ENCODE measurements at places on chromosomes 3 and 15. TPM values are rescaled to one million over a fixed set of nuclear protein-coding genes. Genes with fewer than 3 reads are reported as not detected.

GRCh38 chr3:12957824-12958792 lies 115.1 kb downstream of the IQSEC1 start:
- no peak for DNase-seq

- no peak for DNase-seq
Observed at GRCh38 chr15:70487387-70487740, 276.0 kb downstream of the UACA start.

DNA sequence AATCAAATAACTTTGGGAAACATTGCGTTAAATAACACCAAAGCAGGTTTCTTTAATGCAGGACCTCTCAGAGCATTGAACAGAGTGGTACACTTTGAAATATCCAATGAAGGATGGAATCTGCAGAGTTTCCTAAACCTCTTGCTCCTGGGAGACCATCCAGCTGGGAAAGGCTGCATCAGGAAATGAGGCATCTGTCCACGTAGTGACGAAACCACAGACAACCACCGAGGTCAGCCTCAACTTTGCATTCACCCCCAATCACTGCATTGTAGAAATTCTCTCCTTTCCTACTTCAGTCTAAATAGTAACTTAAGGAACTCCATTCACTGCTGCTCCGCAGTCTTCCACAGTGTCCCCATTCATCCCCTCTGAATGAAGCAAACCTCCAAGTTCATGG lies 41.5 kb upstream of the CDV3 start:
- DNase-seq, result no peak

DNA sequence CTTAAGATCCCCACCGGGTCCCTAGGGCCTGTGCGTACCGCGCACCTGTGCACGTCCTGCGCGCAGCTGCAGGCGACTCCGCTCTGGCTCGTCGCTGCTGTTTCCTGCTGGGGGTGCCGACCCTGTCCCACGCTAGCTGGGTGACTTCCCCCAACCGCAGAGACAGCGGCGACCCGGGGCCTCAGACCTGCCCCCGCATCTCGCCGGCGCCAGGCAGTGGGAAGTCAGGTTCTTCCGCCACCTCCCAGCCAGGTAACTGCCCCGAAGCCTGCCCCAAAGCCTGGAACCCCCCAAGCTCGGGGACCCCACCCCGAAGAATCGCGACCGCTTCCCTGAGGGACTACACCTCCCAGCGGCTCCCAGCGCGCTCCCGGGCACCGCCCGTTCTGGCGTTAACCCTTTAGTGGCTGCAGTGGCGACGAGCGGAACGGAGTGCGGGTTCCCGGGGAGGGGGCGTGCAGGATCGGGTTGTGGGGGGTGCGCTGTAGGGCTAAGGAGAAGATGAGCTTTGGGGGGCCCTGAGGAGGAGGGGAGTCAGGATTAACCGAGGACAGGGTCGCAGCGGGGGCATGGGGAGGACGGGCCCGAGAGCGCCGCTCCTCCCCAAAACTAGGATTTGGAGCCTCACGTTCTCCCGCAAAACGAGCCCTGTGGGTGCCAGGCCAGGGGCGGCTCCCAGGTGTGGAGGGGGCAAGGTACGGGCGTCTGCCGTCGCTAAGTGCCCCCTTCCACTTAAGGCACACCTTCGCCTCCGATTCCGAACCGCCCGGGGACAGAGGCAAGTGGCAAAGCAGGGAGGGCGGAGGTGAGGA lies 589 bp downstream of the NEIL1 start:
- peak; percentile 49 for DNase-seq

Gene CADPS
- not detected for total RNA-seq

DNA sequence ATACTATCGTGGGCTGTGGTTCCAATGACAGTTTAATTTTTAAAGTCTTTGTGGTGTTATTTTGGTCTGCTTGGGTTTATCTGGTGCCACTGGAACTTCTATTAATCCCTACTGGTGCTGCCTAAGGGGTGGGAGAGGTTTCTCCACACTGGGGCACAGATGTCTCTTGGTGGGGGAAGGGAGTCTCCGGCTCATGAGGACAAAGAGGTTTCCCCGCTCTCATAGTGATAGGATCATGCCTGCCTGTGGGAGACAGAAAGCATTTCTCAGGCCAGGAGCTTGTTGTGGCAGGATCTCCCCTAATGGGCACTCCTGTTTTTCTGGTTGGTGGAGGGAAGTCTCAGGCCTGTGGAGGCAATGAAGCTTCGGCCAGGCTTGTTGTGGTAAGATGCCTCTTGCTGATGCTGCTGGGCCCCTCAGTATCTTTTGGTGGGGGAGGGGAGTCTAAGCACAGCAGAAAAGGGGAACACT lies 84.3 kb upstream of the THRB start:
- DNase-seq, result no peak

DNA sequence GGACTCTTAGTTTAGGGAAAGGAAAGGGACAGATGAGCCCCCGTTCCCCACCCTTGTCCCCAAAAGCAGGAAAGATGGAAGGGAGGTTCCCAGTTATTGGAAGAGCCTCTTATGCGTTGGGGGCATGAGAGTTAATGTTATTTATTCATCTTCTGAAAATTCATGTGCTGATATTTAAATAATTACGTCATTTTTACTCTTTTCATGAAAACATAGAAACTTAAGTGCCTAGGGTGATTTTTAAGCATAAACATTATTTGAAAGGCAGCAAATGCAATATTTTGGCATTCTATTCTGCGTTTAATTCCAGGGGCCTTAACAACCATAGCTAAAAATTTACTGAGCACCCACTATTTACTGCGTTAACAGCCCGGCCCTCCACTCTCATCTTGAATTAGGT lies 48.7 kb downstream of the GABRG3 start:
- DNase-seq, result no peak

Gene CSPG4
- total RNA-seq, result not detected

- DNase-seq, result no peak
Observed at GRCh38 chr3:189573004-189573403, 58.2 kb upstream of the TP63 start.

DNA sequence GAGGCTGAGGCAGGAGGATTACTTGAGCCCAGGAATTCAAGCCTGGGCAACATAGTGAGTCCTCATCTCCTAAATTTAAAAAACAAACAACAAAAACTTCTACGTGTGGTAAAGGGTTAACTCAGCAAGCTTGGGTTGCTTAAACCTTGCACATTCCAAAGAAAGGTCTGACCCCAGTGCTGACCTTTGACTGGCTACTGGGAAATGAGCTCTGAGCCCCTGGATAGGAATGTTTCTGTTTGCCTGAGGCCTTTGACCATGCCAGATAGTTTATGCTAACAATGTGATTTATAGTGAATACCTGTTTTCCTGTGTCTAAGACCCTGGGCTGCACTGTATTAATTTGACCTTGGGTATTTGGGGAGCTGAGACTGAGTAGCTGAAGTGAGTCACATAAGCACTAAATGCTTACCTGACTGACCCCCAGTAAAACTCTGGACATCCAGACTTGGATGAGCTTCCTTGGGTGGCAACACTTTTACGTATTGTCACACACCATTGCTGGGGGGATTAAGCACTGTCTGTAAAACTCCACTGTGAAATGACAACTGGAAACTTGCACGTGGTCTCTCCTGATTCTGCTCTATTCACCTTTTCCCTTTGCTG lies 20.7 kb downstream of the TCAIM start:
- no peak for DNase-seq

- DNase-seq, result no peak
Observed at GRCh38 chr3:157906627-157907026, 199.6 kb downstream of the SHOX2 start.

GRCh38 chr3:11140030-11140712 lies 14.1 kb upstream of the HRH1 start:
- DNase-seq, result no peak

Gene EXD1
- total RNA-seq, result not detected

- no peak for DNase-seq
Observed at GRCh38 chr15:88624971-88625490, 3.9 kb downstream of the AEN start.

GRCh38 chr15:85693277-85693676 lies 101.4 kb downstream of the KLHL25 start:
- no peak for DNase-seq

DNA sequence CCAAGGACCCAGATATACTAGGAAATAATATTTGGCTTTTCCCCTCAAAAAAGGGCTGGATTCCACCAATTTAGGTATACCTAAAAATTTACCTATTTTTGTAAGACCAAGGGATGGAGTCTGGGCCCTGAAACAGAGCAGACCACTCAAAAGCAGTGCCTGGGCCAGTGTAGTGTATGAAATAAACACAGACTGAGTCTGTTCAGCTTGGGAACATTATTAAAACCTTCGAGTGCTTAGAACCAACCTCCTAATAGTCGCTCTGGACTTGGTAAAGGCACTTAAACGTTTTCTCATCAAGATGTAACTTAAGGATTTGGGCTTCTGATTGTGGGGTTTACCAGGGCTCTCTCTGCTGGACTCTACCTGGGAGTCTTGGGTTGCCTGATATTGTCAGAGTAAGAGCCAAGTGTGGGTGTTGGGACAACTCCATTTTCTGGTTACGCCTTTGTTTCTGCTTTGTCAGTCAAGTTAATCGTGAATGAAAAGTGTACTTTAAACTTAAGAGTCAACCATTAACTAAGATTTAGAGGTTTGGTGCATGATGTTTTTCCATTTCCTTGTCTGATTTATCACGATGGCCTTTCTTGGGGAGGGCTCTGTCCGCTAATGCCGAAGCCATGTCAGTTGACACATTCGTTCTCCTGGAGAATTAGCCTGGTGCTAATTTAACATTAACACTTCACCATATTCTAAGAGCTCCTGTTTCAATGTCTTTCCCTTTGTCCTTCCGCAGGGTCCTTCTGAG lies 221.0 kb upstream of the TPM1 start:
- no peak for DNase-seq

DNA sequence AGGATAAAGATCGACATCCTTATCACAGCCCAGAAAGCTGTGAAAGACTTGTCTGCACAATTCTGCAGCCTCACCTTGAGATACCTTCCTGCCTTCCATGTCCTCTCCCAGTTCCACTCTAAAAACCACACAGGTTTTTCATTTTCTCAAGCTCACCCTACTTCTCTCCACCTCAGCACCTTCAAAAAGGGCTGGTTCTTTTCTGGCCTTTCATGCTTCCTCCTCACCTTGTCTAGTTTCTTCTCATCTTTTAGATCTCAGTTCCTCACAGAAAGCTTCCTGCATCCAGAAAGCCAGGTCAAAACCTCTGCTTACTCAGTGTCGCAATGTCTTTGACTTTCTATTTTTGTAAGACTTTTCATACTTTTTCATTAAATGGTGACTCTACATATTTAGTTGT lies 140.2 kb upstream of the STT3B start:
- DNase-seq, result no peak

DNA sequence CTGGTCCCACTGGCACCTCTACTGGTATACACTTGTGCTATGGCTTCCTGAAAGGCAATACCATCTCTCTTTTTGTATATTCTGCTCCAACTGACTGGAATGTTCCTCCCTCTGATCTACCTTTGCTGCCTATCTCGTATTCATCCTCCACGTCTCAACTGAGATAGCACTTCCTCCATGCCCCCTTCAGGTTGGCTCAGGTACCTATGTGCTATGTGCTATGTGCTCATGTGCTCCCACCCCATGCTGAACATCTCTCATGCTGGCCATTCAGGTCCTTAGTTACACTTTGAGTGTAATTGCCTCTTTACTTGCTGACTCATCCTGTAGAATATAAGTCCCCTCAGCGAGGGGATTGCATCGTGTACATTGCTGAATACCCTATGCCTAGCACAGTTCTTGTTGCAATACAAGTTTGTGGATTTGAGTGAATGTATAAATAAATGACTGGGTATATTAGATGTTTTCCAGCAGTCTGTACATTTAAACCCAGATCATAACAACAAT lies 156.9 kb downstream of the SOX2 start:
- no peak for DNase-seq

DNA sequence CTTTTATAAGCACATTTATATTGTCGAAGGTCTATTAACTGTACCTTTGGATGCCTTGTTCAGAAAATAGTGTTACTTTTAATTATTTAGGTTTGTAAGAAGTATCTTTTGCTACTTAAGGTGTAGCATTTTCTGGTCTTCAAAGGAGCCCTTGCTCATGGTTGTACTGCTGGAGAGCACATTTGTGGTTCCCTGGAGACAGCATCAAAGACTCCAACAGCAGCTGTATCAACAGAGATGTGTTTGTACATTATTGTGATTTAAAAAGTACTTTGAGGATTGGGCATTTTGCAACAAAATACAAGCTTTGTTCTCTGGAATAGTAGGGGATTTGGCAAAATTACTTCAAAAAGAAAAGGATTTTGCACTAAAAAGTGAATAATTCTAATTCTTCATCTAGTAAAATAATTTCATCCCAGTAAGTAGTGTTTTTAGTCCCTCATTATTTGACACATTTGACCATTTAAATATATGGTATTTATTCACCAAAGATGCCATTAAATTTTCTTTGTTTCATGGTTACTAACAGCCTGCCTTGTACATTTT lies 16.5 kb downstream of the TBC1D23 start:
- DNase-seq, result no peak

Gene MUSTN1
- total RNA-seq, result 3.6 TPM

Gene P2RY1
- total RNA-seq, result 0.82 TPM
